A549 (cell line): ENCODE measurements at places on chromosomes 6 and 20. TPM values are rescaled to one million over a fixed set of nuclear protein-coding genes. Genes with fewer than 3 reads are reported as not detected.

The MATN4 gene
- 0.05 to 0.08 TPM (median 0.05 TPM) in 3 replicates for polyA plus RNA-seq

The ADGRF1 gene
- not detected in 3 replicates for polyA plus RNA-seq

The PREX1 gene
- polyA plus RNA-seq, result 4.2 to 5.2 TPM (median 5.0 TPM) in 3 replicates

The SNRPB gene
- polyA plus RNA-seq, result 628 to 689 TPM (median 676 TPM) in 3 replicates

The NMBR gene
- polyA plus RNA-seq, result not detected in 3 replicates

The C20orf144 gene
- 0.09 to 0.12 TPM (median 0.12 TPM) in 3 replicates for polyA plus RNA-seq

The AKAP12 gene
- 32.1 to 42.0 TPM (median 36.3 TPM) in 3 replicates for polyA plus RNA-seq

The SLC22A7 gene
- polyA plus RNA-seq, result not detected in 3 replicates

The BTN1A1 gene
- polyA plus RNA-seq, result not detected in 3 replicates

The JAG1 gene
- 75.7 to 80.9 TPM (median 80.8 TPM) in 3 replicates for polyA plus RNA-seq

The MTO1 gene
- 11.4 to 13.5 TPM (median 12.8 TPM) in 3 replicates for polyA plus RNA-seq

The GPX5 gene
- polyA plus RNA-seq, result not detected in 3 replicates

The LINC00237 gene
- polyA plus RNA-seq, result not detected in 3 replicates

The SIRPG gene
- polyA plus RNA-seq, result not detected in 3 replicates

The MEI4 gene
- polyA plus RNA-seq, result not detected in 3 replicates

The FNDC11 gene
- polyA plus RNA-seq, result 0.10 to 0.16 TPM (median 0.14 TPM) in 3 replicates
